ENCODE measurements at places on chromosomes 5 and 9. TPM values are rescaled to one million over a fixed set of nuclear protein-coding genes. Genes with fewer than 3 reads are reported as not detected.
A peak's percentile ranks its signal among the peaks of the same experiment; 100 is the strongest.

DNA sequence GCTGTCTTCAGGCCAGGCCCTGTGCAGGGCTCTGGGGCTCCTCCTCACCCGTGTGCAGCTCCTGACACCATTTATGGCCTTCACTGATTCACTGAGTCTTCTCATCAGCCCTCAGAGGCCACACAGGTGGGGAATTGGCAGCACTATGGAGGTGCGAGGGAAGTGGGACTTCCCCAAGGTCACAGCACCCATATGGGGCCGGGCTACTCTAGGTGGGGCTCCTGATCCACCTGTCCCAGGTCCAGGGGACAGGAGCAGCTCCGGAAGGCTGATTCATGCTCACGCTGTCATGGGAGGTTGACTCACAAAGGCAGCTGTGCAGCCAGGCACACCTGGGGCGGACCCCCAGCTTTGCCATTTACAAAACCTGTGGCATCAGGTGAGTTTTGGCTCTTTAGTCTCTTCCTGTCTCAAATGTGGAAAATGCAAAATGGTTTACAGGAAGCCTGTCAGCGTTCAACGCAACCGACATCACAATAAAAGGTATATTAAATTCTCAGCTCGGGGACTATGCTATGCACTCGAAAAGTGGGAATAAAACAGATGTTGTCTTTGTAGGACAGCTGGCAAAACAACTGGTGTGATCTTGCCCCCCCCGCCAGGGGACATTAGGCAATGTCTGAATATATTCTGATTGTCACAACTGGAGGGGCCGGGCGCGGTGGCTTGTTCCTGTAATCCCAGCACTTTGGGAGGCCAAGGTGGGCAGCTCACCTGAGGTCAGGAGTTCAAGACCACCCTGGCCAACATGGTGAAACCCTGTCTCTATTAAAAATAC is 15.0 kb downstream of the NAIF1 start:
- H3K27me3 ChIP-seq = no peaks in the 10 kb centered on the region
- H3K27ac ChIP-seq = no peak overlapping the region
- H3K4me1 ChIP-seq = peaks cover 6% of the 10 kb centered on the region
- DNase-seq = no peak
- H3K36me3 ChIP-seq = no peaks in the 10 kb centered on the region

GRCh38 chr9:118553465-118553864 is 815.8 kb downstream of the BRINP1 start:
- H3K27ac ChIP-seq = no peak overlapping the region
- H3K36me3 ChIP-seq = no peaks in the 10 kb centered on the region
- no peak overlapping the region for H3K4me3 ChIP-seq
- no peak for DNase-seq
- H3K4me1 ChIP-seq = no peaks in the 10 kb centered on the region

DNA sequence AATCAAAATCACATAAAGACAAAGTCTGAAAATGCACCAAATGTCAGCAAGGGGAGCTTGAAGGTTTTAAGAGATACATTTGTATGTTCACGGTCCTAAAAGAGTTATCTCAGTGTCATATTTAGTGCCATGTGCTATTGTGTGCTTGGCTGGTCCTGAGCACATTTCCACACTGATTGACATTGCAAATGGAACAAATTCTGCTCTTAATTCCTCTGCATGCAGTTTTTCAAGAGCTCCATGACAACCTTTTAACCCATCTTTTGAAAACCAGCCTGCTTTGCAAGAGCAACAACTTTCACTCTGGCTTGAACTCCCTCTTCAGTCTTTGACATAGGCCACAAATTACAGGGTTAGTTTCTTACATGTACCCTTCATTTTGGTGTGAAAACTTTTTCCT is 175.4 kb upstream of the ACTBL2 start:
- DNase-seq = no peak
- H3K27ac ChIP-seq = no peak overlapping the region
- no peaks in the 10 kb centered on the region for H3K27me3 ChIP-seq
- no peaks in the 10 kb centered on the region for H3K36me3 ChIP-seq

- no peak overlapping the region for H3K27ac ChIP-seq
- H3K36me3 ChIP-seq = no peaks in the 10 kb centered on the region
- no peak overlapping the region for H3K4me3 ChIP-seq
- H3K4me1 ChIP-seq = no peaks in the 10 kb centered on the region
These were observed 100.2 kb downstream of the HINT1 start for GRCh38 chr5:131064669-131065371.

DNA sequence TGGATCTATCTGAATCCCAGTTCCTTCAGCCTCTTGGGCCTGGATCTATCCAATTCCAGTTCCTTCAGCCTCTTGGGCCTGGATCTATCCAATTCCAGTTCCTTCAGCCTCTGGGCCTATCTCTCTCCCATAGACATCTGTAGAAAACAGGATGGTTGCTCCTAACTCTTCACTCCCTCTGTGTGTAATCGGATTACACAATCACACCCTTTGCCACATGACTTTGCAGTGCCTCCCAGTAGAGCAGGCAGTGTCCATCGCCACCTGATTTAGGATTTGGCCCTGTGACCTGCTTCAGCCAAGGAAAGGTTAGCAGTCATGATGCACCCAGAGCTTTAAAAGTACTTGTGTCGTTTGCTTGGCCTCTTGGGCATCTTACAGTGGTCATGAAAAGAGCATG is 56.7 kb downstream of the LHX2 start:
- no peaks in the 10 kb centered on the region for H3K36me3 ChIP-seq
- H3K27me3 ChIP-seq = peaks cover 12% of the 10 kb centered on the region
- H3K4me1 ChIP-seq = no peaks in the 10 kb centered on the region

DNA sequence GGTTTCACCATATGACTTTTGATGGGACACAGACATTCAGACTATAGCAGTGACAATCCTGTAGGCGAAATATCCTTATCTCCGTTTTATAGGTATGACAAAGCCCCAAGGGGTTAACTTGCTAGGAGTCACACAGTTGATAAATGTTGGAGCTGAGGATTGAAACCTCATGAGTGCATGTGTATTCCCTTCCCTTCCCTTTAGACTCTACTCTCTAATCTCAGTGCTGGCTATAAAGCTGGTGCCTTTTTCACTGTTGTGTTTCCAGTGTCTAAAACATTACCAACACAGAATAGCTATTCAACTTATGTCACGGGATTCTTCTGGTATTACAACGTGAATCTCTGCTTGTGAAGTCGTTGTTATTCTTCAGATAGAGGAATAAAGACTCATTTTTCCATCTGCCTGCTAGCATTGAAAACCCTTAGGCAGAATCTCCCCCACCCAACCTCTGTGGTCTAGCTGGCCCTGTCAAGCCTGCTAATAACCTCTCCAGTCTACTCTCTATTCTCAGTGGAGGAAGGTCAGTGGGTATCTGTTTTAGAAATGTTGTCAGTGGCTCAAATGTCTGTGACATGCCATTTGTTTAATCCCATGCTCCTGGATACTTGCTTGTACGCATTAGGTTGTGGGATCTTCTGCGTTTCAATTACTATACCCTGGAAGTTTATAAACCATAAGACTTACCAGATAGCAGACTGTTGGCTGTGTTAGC is 121.2 kb downstream of the TLE4 start:
- DNase-seq = no peak
- H3K27me3 ChIP-seq = no peaks in the 10 kb centered on the region
- H3K36me3 ChIP-seq = no peaks in the 10 kb centered on the region
- H3K4me3 ChIP-seq = no peak overlapping the region
- H3K4me1 ChIP-seq = peaks cover 3% of the 10 kb centered on the region

HEMGN gene
- not detected for total RNA-seq

DNA sequence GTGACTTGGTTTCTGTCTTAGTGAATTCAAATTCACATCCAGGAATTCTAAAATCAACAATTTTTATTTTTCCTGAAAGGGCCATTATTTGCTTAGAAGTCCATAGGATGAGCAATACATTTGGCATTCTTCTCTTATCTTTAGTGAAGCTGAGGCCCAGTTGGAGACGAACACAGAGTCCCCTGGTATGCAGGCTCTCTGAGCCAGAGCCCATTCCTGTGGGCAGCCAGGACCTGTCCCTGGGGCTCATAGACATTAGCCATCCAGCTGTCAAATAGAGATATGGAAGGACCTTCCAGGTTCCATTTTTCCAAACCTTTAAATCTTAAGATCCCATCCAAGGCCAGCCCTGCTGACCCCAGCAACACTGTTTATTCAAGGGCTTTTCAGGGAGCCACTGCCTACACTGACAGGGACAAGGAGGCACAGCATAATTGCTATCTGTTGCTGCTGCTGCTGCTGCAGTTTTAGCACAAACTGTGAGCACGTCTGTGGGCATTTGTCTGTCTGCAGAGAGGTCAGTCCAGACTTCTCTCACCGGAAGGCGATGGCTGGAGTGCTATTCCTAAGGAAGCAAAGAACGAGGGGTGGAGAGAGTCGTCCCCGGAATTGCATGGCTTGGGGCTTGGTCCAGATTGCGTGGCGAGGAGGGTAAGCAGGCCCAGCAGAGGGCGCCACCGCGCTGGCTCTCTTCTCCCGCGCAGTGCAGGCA is 639.0 kb downstream of the CCDC171 start:
- H3K27me3 ChIP-seq = peaks cover 9% of the 10 kb centered on the region
- H3K4me1 ChIP-seq = no peaks in the 10 kb centered on the region
- H3K36me3 ChIP-seq = no peaks in the 10 kb centered on the region
- no peak overlapping the region for H3K27ac ChIP-seq
- peak; percentile 95 for DNase-seq

PPP2R2B gene
- 14.1 TPM for total RNA-seq
